NCI-H1694 treated with DMSO at 0.1 percent for 48 hours (cell line): ENCODE measurements at places on chromosomes 6 and 20.

DNA sequence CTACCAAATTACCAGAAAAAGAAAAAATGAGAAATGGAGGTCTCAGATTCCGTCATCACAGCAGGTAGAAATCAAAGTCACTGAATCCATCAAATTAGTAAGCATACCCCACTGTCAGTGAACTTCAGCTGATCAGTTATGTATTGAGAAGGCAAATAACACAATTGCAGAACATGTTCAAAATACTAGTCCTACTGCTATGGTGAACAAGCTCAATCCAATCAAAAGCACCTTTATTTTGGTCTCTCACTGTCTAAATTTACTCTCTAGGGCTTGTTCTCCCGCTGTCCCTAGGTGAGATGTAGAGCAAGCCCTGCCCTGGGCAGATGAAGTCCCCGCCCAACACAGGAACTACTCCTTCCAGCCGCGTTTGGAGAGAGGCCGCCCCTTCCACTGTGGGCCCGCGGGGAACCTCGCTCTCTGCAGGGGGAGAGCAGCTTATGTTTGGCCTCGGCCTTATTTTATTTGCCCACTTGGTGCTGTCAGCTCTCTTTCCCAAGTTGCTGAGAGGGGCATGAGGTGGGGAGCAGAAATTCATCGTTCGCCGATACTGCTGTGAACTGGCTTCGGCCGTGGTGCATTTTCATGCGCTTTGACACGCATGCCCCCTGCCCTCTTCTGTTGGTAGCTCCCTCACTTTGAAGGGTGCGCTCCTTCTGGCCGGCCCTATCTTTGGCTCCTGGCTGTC lies 14.3 kb upstream of the MAP1LC3A start:
- no peak for DNase-seq

- DNase-seq, result peak; percentile 59
These were observed 2.8 kb downstream of the SOX4 start for GRCh38 chr6:21596145-21596948.

- DNase-seq, result no peak
These were observed 281.6 kb downstream of the PLCB1 start for GRCh38 chr20:8413691-8414090.

DNA sequence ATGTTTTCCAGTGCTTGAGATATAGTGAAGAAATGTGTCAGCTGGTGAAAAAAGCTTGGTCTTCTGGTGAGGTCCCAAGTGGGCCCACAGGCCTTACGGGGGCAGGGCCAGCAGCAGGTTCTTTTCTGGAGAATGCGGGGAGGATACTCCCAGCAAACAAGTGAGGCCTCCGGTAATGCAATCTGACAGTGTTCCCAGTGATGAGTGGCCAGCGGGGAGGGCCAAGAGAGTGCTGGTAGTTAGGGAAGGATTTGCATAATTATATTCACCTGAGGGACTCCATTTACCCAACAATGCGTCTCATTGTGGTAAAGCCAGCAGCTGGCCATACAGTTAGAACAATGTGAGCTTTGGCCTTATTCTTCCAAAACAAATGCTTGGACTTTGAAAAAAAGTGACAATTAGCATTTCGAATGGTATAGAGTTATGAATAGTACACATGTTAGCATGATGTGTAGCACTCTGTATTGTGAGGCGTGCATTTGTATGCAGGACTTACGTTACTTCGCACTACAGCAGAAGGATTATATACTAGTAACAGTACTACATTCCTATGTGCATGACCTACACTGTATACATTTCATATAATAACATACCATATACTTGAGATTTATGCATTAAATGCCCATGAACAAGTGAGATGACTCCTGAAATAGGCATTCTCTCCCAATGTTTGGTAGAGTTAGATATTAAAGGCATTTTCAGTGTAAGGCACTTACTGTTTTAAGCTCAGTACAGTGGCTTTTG lies 69.8 kb downstream of the MYB start:
- DNase-seq, result no peak

- DNase-seq, result no peak
These were observed 143.6 kb downstream of the ALDH8A1 start for GRCh38 chr6:134806180-134806798.

GRCh38 chr20:7744411-7744810 lies 195.8 kb downstream of the HAO1 start:
- DNase-seq, result no peak

- DNase-seq, result no peak
These were observed 316.1 kb downstream of the TAF4 start for GRCh38 chr20:61749406-61750075.

GRCh38 chr20:46307139-46307998 lies 929 bp downstream of the CDH22 start:
- peak; percentile 61 for DNase-seq

- DNase-seq, result no peak
These were observed 777.9 kb downstream of the TENT5A start for GRCh38 chr6:80974579-80974978.

DNA sequence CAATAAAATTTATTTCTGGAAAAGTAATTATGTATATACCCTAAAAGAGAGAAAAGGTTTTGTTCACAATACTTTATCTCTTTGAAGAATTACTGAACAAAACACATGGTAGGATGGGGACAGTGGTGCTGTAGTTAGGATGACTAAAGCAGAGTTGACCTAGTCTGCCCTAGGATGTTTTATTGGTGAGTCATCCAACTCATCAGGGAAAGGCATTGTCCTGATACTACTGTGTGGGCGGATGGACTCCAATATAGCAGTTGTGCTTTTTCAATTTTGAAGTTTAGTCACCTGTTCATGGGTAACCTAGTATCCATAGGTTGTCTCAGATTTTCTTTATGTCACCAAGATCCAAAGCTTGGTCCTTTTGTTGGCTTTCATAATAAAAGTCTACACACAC lies 53.3 kb upstream of the EYS start:
- DNase-seq, result no peak

DNA sequence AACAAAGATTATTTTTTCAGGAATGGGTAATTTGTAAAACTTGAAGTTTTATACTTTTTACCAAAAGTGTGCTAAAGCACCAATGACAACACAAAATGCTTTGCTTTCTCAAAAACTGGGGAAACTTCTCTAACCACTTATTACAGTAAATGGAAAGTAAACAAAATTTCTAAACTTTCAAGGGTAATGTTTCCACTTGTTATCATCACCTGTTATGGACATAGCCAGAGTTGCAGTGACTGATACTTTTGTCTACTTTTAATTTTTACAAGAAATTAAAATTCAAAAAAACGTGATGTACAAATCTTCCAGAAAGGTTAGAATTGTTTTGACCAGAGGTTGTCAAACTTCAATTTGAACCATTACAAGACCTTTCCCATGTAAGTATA lies 99.9 kb downstream of the JAG1 start:
- DNase-seq, result no peak
